ENCODE measurements at places on chromosomes 7 and 10.
A peak's percentile ranks its signal among the peaks of the same experiment; 100 is the strongest.

- no peaks in the 10 kb centered on the region for H3K27me3 ChIP-seq
- H3K27ac ChIP-seq: peak overlapping the region; percentile 98
- H3K4me1 ChIP-seq: peaks cover 28% of the 10 kb centered on the region
- DNase-seq: no peak
Observed at GRCh38 chr10:73251683-73252444, 580 bp downstream of the MRPS16 start.

- no peak for DNase-seq
- H3K4me1 ChIP-seq: peaks cover 9% of the 10 kb centered on the region
- H3K36me3 ChIP-seq: peaks cover 7% of the 10 kb centered on the region
- no peak overlapping the region for H3K4me3 ChIP-seq
- H3K27ac ChIP-seq: no peak overlapping the region
- no peaks in the 10 kb centered on the region for H3K27me3 ChIP-seq
Observed at GRCh38 chr7:106609416-106609815, 51.5 kb downstream of the CCDC71L start.

- H3K27ac ChIP-seq: no peak overlapping the region
- no peak overlapping the region for H3K4me3 ChIP-seq
- no peak for DNase-seq
- H3K36me3 ChIP-seq: 0 out of 2 replicates have a peak, but pooled peaks cover 2% of the 10 kb centered on the region
- peaks cover 15% of the 10 kb centered on the region for H3K27me3 ChIP-seq
Observed at GRCh38 chr7:157521752-157522151, 184.9 kb downstream of the DNAJB6 start.

DNA sequence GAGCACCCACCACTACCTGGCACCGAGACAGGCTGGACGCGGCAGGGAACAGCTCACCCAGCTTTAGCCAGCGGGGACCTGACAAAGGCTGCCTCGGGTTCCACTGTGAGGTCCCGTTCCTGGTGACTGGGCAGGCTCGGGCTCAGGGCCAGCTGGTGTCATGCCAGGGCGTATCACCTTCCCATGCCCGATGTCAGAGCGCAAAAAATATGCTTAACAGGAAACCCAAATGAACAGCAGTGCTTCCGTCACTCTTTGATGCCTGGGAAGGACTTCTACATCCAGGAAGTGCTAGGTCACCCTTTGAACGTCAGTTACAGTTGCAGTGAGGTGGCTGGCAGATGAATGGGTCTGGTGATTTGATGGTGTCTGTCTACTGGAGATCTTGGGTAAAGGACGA, 106.0 kb downstream of the ADARB2 start:
- no peak for DNase-seq
- H3K27me3 ChIP-seq: peaks cover 2% of the 10 kb centered on the region
- 0 out of 2 replicates have a peak, but pooled peaks cover 2% of the 10 kb centered on the region for H3K36me3 ChIP-seq
- no peak overlapping the region for H3K4me3 ChIP-seq

DNA sequence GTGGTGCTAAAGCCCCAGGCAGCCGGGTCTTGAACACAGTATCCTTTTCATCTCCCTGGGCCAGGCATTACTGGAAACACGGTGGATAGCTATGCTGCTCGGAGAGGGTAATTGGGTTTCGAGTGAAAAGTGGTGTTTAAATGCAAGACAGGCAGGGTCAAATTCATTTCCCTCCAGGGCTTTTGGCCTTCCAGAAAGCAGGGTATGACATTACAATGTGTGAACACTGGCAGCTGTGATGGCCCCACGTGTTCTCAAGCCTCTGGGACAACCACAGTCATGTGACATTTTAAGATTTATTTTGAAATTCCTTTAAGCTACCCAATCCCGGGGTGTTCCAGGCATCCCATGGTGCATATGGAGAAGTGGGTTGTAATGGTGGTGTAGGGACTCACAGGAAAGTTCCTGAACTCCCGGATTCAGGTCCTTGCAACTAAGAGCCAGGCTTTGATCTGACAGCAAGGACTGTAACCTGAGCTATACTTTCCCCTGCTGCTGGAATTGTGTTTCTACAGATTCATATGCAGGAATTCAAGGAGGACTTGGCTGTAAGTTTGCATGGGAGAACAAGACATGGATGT, 46.8 kb downstream of the INSYN2A start:
- H3K4me1 ChIP-seq: peaks cover 70% of the 10 kb centered on the region
- DNase-seq: no peak
- no peaks in the 10 kb centered on the region for H3K36me3 ChIP-seq
- no peak overlapping the region for H3K4me3 ChIP-seq
- no peaks in the 10 kb centered on the region for H3K27me3 ChIP-seq
- H3K27ac ChIP-seq: peak overlapping the region; percentile 40

DNA sequence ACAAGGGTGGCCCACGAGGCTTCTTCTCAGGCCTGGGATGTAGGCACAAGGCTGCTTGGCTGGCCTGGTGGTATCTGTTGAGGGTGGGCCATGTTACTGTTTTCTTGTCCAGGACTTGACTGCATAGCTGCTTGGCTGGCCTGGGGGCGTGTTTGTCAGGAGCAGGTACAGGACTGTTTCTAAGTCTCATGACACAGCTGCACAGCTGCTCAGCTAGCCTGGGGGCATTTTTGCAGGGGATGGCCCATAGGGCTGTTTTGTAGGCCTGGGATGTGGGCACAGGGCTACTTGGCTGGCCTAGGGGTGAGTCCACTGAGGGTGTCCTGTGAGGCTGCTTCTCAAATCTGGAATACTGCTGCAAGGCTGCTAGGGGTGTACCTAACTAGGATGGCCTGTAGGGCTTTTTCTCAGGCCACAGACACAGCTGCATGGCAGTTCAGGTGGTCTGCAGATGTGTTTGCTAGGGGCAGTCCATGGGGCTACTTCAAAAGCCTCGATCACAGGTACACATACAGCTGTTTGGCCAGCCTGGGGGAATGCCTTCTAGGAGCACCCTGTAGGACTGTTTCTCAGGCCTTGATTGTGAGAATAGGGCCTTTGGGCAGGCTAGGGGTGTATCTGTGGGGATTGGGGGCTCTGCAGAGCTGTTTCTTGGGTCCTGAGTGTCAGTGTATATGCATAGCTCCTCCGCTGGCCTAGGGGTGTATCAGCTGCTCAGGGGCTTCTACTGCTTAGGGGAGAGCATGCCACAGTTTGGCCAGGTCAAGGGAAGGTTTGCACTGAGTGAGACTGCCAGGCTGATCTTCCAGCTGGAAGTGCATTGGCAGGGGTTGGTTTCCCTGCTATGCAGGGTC, 26.6 kb upstream of the PLA2G12B start:
- DNase-seq: no peak
- H3K4me3 ChIP-seq: no peak overlapping the region
- no peaks in the 10 kb centered on the region for H3K4me1 ChIP-seq

- no peaks in the 10 kb centered on the region for H3K36me3 ChIP-seq
- no peak overlapping the region for H3K27ac ChIP-seq
- no peak for DNase-seq
- H3K27me3 ChIP-seq: no peaks in the 10 kb centered on the region
- H3K4me3 ChIP-seq: no peak overlapping the region
Observed at GRCh38 chr7:101712652-101713051, 83.6 kb upstream of the MYL10 start.

GRCh38 chr10:80144696-80145131, 12.2 kb downstream of the PLAC9 start:
- no peak overlapping the region for H3K27ac ChIP-seq
- H3K4me1 ChIP-seq: peaks cover 6% of the 10 kb centered on the region
- no peak for DNase-seq
- no peaks in the 10 kb centered on the region for H3K36me3 ChIP-seq
- no peak overlapping the region for H3K4me3 ChIP-seq
